ENCODE measurements at places on chromosomes 12 and 14. TPM values are rescaled to one million over a fixed set of nuclear protein-coding genes. Genes with fewer than 3 reads are reported as not detected.
A peak's percentile ranks its signal among the peaks of the same experiment; 100 is the strongest.

Gene SIX6
- total RNA-seq = 0.07 TPM

Gene PIWIL1
- not detected for total RNA-seq

Gene TMEM63C
- total RNA-seq = 2.1 TPM

Gene RAD51AP1
- 59.7 TPM for total RNA-seq

DNA sequence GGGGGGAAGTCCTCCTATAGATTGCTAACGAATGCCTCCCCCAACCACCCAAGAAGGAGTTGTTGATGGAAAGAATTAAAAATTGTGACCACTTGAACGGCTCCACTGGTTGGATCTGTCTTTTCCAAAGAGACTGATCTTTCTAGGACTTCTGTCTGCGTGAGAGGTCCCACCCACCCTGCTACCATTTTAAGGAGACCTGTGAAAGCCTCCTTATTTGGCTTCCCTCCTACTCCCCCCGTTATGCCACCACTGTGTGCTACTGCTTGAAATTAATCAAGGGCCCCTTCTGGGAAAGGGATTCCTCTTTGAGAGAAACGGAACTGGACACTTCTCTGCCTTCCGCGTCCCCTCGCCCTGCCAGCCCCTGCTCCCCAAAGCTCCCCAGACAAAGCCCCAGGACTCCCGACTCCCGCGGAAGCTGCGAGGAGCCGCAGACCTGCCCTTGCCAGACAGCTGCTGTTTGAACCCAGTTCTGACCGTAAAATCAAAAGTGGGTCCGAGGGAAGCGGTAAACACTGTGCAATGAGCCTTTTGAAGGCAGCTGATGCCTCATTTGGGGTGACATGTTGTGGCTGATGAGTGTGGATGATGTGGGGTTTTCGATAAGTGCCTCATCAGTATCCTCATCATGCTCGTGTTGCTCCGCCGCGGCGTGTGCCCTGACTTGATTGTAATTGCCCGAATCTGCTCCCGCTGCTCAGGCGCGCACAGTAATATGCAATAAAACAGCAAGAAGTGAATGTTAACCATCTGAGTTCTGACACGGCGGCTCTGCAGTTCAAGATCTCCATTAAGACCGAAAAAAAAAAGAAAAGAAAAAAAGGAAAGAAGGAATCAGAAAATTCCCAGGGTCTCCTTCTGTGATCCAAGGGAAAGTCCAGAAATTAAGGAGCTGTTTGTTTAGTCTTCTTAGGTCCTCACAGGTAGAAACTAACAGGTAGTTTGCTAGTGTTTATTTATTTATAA lies 48.2 kb downstream of the MBIP start:
- DNase-seq = no peak

Gene STAC3
- total RNA-seq = 1.6 TPM

Gene DGKA
- total RNA-seq = 10.9 TPM

Gene TDRD9
- total RNA-seq = not detected

- DNase-seq = peak; percentile 92
Measured at GRCh38 chr14:105398726-105399465, 558 bp downstream of the TEX22 start.

- DNase-seq = peak; percentile 32
Measured at GRCh38 chr12:52521568-52522266, 1.5 kb upstream of the KRT5 start.

Gene TRIM9
- total RNA-seq = 0.73 TPM

Gene KCNK13
- total RNA-seq = 0.07 TPM
